ENCODE measurements at places on chromosomes 5 and 9.

DNA sequence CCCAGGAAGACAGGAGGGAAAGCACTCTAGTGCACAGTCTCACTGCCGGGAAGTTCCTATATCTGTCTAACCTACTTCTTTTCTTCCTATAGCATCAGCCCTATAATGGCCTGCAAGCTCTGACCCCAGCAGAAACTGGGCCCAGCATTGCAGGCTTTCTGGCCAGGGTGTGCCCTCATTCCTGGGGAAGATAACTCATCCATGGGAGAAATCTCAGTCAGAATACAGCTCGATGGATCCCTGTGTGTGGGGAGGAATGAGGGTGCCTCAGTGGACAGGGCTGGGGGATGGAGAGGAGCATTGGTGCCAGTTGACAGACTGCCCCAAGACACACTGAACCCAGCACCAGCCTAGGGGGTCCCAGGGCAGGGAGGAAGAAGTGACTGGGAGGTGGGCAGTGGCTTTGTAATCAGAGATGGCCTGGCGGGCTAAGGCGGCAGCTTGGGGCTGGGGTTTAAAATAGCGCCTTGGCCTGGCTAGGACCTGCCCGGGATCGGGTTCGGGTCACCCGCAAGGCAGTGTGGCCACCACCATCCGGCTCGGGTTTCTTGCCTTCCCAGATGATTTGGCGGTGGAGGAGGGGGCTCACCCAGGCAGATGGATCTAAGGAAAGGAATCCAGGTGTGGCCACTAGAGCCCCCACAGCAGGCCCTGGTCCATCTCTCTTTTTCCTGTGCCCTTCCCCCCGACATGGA, 7.6 kb upstream of the CXXC5 start:
- no peak for DNase-seq

DNA sequence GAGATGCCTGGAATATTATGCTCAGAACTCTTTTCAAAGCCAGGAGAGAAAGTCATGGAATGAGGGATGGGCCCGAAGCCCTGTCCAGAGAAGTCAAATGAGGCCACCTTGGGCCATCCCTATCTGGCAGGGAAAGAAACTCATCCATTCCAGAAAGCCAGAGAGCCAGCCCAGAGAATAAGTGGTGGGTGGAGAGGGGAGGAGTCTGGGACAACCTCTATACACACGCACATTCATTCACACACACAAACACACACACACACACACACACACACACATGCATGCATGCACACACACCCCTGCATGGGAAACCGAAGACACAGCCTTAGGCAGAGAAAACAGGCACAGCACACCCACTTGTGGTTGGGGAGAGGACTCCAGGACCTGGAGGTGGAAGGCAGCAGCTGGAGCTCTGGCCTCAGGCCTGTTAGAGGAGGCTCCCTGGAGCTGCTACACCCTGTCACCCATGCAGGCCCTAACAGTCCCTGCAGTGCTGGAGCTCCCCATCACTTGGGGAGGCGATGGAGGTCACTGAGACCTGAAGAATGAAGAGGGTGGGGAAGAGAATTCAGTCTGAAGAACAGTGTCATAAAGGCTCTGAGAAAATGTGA, 38.0 kb downstream of the TGFBI start:
- DNase-seq: no peak

DNA sequence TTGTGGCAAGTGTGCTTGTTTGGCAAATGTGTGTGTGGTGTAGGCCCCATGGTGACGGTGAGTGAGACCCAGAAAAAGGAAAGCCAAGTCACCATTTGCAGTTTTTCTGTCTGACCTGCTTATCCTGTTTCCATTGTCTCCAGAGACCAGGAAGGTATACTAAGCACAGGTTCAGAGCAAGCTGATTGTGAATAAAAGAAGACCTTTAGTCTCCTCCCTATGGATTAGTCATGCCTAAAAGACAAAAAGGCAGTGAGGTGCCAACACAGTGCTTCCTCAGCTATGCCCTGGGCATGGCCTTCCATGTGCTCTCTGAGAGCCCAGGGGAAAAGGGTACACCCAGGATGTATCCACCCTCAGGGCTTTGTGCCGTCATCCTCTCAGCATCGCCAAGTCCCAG, 49.2 kb upstream of the SHOC1 start:
- DNase-seq: no peak

DNA sequence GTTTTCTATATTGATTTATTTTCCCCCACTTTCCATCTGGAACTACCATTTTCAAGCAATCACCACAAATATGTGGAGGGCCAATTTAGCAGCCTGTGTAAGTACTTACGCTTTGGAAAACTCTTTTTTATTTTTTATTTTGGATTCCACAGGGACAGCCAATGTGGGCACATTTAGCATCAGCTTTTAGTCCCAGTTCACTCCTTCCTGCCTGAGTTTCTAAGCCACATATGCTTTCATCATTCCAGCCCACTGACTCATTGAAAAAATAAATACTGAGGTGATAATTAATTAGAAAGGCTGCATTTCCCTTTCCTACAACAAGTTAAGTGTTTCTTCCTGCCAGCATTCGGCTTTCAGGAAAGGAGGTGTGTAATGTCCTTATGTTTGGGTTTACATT, 76.8 kb downstream of the TMEM167A start:
- DNase-seq: no peak

DNA sequence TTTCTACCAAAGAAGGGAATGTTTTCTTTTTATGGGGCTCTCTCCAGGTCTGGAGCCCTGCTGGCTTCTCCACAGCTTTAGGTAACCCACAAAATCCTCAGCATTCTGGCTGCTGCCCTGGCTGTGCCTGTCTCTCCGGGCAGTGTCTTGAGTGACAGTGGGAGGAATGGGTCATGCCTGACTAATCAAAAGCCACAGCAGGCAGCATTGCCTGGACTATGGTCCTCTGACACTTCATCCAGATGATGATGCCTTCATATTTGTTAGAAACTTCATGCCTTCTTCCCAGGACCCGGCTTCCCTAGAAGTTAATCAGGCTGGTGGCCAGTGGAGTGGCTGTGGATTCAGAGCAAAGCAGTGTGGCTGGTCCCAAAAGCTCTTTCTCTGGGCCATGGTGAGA, 32.2 kb upstream of the TGFBI start:
- DNase-seq: no peak

GRCh38 chr5:6637590-6637989, 4.3 kb downstream of the SRD5A1 start:
- DNase-seq: no peak

DNA sequence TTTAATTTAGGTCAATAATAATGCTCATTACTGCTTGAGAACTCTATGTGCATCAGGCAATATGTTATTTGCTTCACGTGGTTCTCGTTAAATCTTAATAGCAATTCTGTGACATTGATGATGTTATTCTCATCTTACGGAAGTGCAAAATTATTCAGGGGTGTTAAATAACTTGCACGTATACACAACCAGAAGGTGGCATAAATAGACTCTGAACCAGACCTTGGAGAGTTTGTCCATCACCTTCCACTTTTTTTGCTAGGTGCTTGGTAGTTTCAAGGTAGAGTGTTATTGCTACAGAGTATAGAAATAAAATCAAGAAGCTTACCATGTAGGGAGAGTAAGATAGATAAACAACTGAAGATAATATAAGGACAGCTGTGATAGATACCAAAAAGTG, 23.6 kb upstream of the TNFAIP8 start:
- DNase-seq: no peak

- no peak for DNase-seq
These were observed 7.3 kb upstream of the NOL6 start for GRCh38 chr9:33480976-33481375.

DNA sequence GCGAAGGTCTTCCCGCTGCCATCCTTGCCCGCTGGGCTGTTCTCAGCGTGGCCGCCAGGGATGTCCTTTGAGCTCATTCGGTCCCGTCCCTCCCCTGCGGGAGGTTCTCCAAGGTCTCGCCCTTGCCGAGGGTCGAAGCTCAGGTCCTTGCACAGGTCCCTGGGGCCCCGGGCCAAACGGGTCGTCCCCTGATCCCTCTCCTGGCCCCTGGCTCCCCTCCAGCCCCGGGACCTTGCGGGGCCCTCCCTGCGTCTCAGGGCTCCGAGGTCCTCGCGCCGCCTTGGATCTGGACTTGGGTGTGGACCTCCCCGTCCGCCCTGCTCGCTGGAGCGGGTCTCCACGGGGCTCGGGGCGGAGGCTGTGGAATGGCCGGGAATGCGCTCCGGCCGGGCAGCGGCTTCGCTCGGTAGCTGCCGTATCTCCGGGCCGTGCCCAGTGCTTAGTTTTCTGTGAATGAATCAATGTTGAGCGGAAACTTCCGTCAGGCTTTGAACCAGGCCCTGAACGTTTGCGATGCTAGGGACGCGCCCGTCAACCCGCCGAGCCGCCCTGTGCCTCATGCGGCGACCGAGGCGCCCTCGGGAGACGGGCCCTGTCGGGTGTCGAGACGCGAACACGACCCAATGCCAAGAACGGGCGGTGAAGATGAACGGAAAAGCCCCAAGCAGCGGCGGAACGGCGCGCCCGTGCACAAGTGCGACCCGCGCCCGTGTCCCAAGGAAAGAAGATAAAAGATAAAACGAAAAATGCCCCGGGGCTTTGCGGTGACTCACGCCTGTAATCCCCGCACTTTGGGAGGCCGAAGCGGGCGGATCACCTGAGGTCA, 780 bp downstream of the RNU6ATAC start:
- peak; percentile 73 for DNase-seq

DNA sequence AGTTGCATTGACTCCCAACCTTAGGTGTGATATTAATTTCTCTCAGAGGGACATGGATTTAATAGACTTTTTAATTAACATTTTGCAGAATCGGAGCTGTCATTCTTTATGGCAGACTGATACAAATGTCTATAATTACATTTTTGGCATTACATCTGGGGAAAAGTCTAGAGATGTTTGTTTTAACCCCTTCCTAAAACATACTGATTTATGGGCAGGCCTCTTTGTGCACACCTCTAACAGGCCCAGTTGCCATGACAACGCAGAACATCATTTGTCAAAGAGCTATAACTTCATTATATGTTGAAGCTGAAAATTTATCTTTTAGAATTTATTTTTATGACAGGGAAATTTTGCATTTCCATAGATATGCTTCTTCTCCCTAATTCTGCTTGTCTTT, 158.5 kb downstream of the NTRK2 start:
- no peak for DNase-seq

- no peak for DNase-seq
These were observed 4.3 kb downstream of the NPR2 start for GRCh38 chr9:35795695-35796094.

DNA sequence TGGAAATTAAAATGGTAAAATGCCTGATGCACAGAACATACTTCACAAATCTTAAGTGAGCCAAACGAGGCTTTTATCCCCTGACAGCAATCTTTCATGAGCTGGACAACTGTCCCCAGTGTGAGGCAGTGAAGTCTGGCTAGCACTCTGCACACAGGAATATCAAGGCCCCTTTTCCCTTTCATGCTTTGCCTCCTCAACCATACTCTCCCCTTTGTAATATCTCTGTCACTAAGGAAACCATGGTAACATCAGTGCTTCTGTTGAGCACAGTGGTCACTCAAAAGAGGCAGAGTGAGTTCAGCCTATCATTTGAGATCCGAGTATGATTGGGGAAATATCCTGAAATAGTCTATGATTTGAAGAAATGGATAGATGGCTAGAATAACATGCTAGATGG, 318.3 kb downstream of the ENC1 start:
- no peak for DNase-seq

DNA sequence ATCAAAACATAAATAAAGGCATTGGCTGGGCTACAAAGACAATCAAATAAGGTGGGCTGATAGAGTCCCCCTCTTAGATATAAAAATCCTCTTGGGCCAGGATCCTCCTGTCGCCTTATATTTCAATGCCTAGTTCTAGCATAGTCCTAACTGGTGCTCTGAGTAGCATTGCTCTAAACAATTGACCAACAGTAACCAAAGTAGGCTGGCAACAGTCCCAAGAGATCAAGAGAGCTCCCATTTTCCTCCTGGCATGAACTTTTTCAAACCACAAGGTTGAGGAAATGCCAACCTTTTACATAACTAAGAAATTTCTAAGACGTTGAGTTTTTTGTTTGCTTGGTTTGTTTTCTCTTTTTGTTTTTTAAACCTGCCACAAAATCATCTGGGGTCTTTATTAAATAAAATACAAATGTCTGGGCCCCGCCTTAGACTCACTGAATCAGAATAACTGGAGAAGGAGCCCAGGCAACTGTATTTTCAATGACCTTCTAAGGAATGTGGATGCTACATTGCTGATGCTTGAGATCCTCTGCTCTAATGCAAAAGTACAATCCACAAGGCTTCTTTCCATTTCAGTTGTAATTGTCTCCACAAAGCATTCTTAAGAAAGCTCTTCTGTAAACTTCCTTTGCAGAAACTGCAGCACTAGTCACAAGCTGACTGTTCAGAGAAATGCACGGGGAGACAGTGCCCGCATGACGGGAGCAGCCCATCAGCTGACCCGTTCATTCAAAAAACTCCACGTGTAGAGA, 2.9 kb downstream of the SLC45A2 start:
- no peak for DNase-seq

GRCh38 chr9:112772215-112772509, 21.6 kb downstream of the SNX30 start:
- no peak for DNase-seq

DNA sequence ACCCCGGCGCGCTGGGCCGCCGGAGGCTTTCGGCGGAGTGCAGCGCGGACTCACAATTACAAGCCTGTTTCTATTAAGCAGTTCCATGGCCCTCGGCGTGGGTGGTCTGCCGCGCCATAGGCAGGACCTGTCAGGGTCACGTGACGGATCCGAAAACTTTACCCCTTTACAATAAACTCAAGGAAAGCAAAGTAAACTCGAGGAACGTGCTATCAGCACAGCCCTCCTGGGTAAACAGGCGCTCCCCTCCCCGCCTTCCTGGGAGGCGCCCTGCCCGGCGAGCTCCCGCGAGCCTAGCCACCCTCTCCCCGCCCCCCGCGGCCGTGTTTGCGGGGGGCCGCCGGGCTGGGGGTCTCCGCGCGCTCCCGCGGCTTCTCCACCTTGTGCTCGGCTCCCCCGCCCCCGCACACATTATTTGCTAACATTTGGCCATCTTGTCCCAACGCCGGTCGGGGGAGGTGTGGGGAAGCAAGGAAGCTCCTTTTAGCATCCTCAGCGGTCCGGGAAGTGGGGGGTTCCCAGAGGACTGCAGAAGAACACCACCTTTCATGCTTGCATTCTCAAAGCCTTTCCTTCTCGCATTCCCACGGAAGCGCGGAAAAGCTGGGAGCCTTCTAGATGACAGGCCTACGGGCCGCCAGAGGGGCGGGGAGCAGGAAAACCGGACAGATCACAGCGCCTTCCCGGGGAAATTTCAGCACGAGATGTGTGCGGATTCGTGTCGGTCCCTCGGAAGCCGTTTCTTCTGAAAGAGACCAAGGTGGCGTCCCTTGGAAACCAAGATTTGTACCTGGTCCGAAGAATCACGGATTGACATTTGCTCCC, at the start of gene PTCH1:
TSS of gene PTCH1 (minus strand) at position 238 of the 825 bp plus-strand sequence.
- peak; percentile 34 for DNase-seq

DNA sequence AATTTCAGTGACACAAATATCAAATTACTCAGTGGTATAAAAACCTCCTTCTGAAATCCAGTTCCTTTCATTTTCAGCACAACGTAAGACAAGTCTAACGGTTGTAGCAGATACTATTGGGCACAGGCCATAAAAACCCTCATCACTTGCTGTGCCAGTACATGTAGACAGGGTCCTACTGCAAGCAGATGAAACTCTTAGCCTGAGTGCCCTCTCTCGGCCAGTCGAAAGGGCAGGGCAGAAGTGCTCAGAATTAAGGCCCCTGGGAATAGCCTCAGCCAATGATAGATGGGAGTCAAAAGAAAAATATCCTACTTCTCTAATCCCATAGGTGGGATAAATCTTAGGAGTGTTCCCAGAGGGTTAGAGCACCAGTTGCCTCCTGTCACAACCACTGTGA, 168.5 kb upstream of the FER start:
- no peak for DNase-seq
